ENCODE measurements at places on chromosomes 11 and 22.

GRCh38 chr11:57742087-57742452 lies 779 bp downstream of the SELENOH start:
- DNase-seq = no peak

GRCh38 chr11:76805206-76805913 lies 22.2 kb downstream of the TSKU start:
- no peak for DNase-seq

GRCh38 chr11:102912482-102912830 lies 37.7 kb upstream of the MMP12 start:
- no peak for DNase-seq

GRCh38 chr22:44995105-44995514 lies 14.7 kb downstream of the PHF21B start:
- no peak for DNase-seq

GRCh38 chr11:115257678-115258077 lies 246.5 kb downstream of the CADM1 start:
- no peak for DNase-seq
